ENCODE measurements at places on chromosomes 16 and 17.

DNA sequence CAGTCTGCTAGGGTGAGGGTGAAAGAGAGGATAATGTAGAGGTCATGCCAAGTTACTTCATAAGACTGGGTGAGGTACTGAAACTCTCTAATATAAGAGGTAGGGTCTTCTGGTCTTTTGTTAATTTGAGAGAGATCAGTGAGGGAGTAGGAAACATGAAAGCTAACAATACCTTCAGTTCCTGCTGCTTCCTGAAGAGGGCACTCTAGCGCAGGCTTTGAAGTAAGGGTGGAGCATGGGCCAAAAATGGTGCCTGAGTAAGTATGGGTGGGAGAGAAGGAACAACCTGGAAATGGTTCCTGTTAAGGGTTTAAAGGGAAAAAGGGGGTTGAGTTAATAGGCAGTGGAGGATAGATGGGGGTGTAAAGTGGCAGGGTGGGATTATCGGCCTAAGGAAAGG lies 2449.5 kb downstream of the TP53TG3F start:
- no peak for DNase-seq

GRCh38 chr16:12228602-12229499 lies 252.3 kb downstream of the SNX29 start:
- DNase-seq, result peak; percentile 59

DNA sequence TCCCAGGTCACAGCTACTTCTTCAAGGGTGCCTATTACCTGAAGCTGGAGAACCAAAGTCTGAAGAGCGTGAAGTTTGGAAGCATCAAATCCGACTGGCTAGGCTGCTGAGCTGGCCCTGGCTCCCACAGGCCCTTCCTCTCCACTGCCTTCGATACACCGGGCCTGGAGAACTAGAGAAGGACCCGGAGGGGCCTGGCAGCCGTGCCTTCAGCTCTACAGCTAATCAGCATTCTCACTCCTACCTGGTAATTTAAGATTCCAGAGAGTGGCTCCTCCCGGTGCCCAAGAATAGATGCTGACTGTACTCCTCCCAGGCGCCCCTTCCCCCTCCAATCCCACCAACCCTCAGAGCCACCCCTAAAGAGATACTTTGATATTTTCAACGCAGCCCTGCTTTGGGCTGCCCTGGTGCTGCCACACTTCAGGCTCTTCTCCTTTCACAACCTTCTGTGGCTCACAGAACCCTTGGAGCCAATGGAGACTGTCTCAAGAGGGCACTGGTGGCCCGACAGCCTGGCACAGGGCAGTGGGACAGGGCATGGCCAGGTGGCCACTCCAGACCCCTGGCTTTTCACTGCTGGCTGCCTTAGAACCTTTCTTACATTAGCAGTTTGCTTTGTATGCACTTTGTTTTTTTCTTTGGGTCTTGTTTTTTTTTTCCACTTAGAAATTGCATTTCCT lies 3.4 kb upstream of the LPCAT2 start:
- DNase-seq, result no peak

DNA sequence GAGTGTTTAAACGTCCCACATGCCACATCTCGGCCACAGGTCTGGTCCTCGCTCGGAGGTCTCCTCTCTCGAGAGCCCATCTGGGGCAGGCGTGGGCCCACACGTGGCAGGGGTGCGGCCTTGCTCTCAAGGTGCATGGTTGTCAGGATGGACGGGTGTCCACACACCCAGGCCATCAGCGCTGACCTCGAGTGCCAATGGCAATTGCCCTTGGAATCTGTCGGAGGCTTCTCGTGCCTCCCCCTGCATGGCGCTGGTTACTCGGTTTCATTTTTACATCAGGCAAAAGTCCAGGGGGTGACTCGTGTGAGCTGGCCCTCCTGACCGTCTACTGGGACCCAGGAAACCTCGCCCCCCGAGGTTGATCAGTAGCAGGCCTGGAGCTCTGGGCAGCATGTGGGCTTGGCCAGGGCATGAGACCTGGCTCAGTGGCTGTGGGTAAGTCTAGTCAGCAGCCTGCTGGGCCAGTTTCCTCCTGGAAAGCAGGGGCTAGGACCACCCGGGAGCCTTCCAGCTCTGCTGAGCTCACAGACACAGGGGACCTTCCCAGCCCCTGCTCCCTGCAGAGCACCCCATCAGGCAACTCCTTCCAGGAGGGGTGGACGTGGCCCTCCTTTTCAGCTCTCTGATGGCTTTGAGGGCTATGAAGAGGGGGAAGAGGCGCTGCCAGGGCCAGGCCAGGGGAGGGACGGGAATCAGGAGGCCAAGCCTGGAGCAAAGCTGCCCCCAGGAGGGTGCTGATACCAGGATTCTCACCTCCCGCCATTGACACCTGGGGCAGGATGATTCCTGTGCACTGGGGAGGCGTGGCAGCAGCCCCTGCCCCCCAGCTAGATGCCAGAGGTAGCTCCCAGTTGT lies 3.7 kb upstream of the ZNF469 start:
- DNase-seq, result no peak

DNA sequence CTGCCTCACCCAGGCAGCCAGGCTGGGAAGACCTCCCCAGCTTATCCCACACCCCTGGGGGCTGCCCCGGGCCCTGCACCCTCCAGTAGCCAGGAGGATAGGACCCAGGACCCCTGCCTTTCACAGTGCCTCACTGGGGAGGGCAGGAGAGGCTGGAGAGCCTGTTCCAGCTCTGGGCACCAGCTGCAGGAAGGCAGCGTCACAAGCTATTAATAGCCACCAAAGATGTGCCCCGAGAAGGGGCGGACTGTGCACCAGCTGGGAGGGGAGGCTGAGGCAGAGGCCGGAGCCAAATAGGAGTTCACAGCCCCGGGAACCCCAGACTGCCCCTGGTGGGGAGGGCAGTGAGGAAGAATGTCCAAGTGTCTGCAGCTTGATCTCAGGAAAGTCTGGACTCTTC lies 8.8 kb downstream of the SBK1 start:
- DNase-seq, result no peak

GRCh38 chr17:50056217-50056960 lies 479 bp downstream of the ITGA3 start:
- no peak for DNase-seq

DNA sequence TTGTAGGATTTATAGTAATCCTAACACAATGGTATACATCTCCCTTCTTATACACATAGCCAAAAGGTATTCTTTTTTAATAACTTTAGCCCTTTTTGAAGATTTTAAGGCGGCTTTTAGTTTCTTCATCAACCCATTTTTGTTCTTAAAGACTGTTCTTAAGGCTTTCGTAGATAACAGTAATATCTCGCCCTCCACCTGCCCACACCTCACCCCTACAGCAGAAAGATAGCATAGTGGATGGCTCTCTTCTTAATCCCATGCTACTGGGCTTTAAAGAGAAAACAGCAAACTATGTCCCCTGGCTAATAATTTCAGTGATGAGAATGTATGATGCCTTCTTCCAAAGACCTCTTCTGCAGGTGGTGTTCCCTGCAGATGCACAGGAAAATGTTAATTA lies 8.6 kb downstream of the IGSF6 start:
- no peak for DNase-seq

DNA sequence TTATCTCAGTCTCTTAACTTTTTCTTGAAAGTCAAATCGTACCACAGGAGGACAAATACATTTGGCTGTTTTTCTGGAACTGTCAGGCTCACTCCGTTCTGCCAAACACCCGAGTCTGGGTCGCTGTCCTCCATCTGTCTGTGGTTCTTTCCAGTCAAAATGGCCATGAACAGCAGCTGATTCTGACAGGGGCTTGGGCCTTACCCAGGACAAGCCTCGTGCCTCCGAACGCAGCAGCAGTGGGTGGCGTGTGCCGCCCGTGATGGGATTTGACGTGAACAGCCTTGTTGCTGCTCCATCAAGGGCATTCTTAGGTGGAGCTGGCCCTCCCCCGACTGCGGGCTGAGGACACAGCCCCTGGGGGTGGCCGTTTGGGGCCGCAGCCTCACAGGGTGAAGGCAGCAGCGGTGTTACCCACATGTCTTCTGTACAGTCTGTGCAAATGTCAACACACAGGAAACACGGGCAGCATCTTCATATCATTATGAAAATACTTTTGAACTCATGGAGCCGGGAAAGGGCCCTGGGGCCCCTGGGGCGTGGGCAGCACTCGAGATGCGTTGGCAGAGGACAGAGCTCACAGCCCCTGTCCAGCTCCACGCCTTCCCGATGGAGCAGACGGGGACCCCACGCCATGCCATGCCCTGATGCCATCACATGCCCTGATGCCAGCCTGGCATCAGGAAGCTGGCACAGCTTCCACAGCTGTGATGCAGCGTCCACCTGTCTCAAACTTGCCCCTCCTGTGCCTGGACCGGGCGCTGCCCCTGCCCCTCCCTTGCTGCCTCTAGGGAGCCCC lies 8.6 kb upstream of the ACSF3 start:
- DNase-seq, result no peak

- DNase-seq, result no peak
These were observed 11.3 kb downstream of the ASGR1 start for GRCh38 chr17:7167832-7168231.

DNA sequence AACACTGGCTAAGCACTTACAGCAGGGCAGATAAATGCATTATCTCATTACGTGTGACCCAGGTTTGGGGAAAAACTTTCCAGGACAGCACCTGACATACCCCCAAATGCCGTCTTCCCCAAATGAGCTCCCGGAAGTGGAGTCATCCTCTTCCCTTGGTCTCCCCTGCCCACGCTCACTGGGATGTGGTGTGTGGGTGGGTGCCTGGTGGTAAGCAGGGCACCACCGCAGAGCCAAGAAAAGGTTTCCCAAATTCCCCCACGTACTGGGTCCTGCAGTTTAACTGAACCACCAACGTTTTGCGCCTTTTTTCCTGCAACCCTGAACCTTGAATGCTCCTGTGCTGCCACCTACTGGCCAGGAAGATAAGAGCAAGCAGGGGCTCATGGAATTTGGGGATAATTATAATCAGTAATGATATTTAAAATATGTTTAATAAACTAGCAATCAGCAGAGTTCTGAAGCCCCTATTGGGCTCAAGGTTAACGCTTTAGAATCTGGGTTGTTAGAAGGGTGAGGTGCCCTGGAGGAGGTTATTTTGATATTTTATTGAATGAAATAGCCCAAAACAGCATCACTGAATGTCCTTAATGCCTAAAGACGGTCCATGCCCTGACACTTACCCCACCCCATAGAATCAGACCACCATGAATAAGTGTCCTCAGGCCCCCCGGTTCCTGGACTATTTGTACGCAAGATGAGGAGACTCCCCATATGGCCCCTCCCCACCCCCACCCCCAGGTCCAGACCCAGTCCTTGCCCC lies 8.0 kb downstream of the SPPL2C start:
- no peak for DNase-seq

DNA sequence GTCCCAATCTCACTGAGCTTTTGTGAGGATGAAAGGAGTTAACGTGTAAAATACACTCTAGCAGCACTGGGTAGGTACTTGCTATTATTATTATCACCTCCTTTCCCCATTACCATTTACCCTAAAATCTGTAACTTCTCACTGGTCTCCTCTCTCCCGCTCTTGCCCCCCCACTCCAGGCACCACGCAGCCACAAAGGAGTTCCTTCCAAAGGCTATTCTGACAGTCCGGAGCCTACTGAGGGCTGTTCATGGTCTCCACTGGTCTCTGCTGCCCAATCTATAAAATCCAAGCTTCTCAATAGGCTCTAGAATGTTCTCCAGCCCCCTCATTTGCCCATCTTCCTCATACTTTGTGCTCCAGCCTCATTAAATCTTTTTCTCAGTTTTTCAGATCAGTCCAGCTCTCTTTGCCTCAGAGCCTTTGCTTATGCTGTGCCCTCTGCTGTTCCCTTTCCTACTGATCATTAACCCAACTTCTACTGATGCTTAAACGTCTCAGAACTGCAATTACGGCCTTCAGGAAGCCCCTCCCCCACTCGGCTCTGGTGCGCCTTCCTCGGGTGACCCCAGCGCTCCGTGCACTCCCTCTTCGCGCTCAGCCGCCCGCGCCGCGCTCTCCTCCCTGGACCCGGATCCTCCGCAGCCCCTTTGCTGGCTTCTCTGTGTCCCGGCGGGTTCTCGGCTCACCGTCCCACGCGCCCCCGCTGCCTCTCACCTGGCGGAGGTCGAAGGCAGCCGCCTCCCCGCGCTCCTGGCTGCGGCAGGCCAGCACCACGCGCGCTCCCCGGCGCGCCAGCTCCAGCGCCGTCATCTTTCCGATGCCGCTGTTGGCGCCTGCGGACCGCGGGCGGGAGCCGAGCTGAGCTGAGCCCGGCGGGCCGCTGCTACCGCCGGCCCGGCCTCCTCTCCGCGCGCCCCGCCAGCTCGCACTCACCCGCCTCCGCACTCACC lies 737 bp downstream of the DHRS13 start:
- DNase-seq, result no peak

- DNase-seq, result no peak
These were observed 1.9 kb downstream of the SLC39A11 start for GRCh38 chr17:73090396-73091202.

- DNase-seq, result no peak
These were observed 142.4 kb upstream of the NOL11 start for GRCh38 chr17:67575325-67575724.

- no peak for DNase-seq
These were observed 1.5 kb upstream of the BAIAP3 start for GRCh38 chr16:1331712-1332617.

- DNase-seq, result peak; percentile 39
These were observed 38.4 kb upstream of the ARL4D start for GRCh38 chr17:43360376-43360738.

- DNase-seq, result no peak
These were observed 230.7 kb upstream of the CDH5 start for GRCh38 chr16:66135838-66136237.

DNA sequence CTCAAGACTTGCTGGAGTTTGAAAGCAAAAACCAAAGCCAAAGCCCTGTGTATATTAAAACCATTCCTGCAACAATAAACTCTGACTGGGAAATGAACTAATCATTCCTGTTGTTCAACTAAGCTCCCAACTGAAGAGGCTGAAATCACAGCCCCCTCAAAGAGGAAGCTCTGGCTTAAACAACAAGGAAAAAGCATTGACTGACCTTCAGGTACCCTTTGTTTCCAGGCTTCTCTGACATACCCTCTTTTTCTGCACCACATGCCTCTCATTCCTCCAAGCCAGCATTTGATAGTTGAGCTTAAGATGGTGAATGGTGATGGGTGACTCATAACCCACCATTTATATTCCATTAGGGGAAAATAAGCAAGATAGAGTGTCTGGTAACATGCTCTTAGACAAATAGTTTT lies 470.9 kb upstream of the SOX9 start:
- no peak for DNase-seq

- no peak for DNase-seq
These were observed 10.3 kb downstream of the UTP18 start for GRCh38 chr17:51270636-51271035.

GRCh38 chr17:49739641-49740271 lies 24.2 kb downstream of the FAM117A start:
- DNase-seq, result no peak

DNA sequence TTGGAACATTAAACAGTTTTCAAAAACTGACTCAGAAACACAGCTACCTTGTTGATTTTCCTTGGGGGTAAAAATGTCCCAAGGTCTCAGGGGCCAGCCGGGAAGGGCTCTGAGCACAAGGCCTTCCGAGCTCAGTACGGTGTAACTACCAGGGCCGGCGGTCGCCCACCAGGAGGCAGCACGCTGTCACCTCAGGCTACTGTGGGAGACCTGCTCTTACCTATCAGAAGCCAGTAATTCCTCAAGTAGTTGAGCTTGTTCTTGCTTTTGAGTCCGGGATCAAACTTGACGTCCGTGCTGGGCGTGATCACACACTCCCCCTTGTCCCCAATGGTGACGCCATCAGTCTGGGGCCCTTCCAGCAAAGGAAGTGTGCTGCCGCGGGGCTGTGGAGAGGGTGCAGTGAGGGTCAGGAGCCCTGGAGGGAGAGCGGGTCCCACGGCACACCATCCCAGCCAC lies 43.4 kb upstream of the ICAM2 start:
- no peak for DNase-seq

- DNase-seq, result no peak
These were observed 55.6 kb upstream of the ALOX12 start for GRCh38 chr17:6940186-6940649.

- no peak for DNase-seq
These were observed 7.7 kb upstream of the TUBG2 start for GRCh38 chr17:42651392-42651791.
